ENCODE measurements at places on chromosomes 5 and 9.

GRCh38 chr5:124686239-124687004, 60.0 kb downstream of the ZNF608 start:
- DNase-seq, result no peak

DNA sequence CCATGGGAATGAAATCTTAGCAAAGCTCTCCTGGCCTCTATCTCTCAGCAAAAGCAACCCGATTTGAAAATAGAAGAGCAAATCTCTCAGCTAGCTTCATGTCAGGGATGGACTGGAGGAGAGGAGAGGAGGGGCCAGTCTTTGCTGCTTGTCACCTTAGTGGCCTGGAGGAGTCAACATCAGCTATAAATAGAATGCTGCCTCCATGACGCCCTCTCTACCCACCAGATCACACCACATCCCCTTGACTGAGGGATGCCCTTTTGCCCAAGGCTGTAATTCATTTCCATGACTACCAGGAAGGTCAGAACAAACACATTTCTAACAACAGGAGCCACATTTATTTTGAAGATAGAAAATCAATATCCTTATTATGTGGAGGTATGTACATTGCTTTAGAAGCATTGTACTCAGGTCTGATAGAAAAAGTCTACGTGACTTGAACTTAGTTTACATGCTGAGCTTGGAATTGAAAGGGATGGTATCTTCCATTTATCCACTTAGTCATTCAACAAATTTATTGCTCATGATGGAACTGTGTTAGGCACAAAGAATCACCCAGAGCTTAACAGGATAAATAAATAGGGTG, 92.4 kb upstream of the LIFR start:
- DNase-seq, result no peak

DNA sequence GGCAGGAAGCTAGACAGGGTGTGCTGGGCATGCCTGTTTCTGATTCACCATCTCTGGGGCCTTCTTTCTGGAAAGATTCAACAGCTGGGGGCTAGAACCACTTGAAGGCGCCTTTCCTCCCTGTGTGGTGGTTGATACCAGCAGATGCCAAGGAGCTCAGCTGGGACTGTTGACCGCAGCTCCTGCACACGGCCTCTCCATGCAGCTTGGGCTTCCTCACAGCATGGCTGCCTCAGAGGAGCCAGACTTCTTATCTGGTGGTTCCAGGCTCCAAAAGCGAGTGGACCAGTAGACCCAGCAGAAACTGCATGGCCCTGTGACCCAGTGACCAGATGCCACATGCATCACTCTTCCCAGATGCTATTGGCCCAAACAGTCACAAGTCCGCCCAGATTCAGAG, 74.7 kb upstream of the COL5A1 start:
- DNase-seq, result no peak

- DNase-seq, result no peak
Measured at GRCh38 chr5:149497357-149497756, 53.9 kb downstream of the CSNK1A1 start.

DNA sequence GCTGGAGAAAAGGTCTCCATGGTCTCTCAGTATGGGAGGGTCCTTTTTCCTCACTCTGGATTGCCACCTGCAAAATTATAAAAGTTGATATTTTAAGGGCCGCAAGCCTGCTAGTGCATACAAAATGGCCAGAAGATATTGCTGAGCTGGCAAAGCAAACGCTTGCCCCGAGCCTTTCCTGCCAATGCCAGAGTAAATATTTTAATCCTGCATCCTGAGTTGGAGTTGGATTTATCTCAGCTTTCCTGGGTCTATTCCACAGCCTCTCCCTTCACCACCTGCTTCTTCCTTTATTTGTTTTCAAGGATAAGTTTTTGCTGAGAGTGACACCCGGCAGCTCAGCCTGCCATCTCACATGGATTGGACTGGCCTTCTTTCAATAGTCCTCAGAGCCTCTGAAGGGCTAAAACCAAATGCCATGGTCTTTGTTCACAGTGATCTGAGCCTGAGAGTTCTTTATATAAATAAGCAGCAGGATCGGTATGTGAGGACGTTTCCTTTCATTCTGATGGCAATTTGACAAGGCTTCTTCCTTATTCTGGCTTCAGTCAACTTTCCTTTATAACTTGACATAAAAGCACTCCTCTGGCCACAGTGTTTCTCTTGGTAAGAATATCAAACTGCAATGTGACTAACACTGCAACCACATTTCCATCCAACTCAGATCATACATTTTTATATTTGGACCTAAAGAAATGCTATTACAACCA, 170.1 kb downstream of the ADAMTS12 start:
- no peak for DNase-seq

GRCh38 chr9:106872641-106873040, 9.7 kb downstream of the ZNF462 start:
- DNase-seq, result no peak

- no peak for DNase-seq
Measured at GRCh38 chr9:26605367-26605766, 287.2 kb downstream of the CAAP1 start.

DNA sequence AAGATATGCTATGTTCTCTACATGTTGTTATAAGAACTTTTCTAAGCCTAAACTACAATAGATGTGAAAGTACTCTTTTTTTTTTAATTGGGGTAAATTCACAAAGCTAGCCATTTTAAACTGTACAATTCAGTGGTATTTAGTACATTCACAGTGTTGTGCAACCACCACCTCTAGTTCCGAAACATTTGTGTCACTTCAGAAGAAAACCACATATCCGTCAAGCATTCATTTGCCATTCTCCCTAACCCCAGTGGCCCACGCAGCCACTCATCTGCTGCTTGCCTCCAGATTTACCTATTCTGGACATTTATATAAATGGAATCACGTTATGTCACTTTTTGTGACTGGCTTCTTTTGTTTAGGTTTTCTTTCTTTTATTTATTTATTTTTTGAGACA, 43.1 kb downstream of the SPTAN1 start:
- DNase-seq, result no peak

DNA sequence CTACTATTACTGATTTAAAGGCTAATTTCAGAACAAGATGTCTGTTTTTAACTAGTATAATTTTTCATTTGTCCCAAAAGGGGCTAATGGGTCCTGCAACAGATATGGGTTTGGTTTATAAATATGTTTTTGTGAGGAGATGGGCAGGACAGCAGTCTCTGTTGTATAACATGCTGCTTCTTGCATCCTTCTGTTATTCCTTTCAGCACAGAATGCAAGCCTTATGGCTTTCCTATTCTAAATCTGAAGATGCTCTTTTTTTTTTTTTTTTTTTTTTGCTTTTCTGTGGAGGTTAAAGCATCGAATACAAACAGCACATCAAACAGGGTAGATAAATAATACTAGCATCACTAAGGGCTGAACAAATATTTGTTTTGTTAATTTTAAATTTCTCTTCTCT, 235.7 kb downstream of the EFNA5 start:
- DNase-seq, result no peak

- DNase-seq, result no peak
Measured at GRCh38 chr9:693201-694091, 148.1 kb upstream of the DMRT1 start.

GRCh38 chr5:12743582-12743981, 839.3 kb upstream of the CTNND2 start:
- no peak for DNase-seq

DNA sequence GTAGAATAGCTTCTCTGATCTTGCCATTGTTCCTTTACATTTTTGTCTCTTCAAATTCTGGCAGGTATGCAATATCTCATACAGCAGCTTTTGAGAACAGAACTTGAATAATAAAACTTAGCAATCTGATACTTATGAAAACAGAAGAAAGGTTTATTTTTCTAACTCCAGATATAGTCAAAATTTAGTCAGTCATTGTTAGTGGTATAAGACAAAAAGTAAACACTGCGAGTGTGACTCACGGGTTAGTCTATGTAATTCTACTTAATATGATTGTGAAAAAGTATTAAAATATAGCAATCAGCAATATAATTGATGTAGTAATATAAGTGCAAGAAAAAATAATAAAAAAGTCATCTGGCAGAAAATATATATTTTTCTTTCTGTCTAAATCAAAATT, 910.4 kb downstream of the DNAH5 start:
- no peak for DNase-seq

- no peak for DNase-seq
Measured at GRCh38 chr5:77355751-77356150, 136.4 kb downstream of the WDR41 start.

DNA sequence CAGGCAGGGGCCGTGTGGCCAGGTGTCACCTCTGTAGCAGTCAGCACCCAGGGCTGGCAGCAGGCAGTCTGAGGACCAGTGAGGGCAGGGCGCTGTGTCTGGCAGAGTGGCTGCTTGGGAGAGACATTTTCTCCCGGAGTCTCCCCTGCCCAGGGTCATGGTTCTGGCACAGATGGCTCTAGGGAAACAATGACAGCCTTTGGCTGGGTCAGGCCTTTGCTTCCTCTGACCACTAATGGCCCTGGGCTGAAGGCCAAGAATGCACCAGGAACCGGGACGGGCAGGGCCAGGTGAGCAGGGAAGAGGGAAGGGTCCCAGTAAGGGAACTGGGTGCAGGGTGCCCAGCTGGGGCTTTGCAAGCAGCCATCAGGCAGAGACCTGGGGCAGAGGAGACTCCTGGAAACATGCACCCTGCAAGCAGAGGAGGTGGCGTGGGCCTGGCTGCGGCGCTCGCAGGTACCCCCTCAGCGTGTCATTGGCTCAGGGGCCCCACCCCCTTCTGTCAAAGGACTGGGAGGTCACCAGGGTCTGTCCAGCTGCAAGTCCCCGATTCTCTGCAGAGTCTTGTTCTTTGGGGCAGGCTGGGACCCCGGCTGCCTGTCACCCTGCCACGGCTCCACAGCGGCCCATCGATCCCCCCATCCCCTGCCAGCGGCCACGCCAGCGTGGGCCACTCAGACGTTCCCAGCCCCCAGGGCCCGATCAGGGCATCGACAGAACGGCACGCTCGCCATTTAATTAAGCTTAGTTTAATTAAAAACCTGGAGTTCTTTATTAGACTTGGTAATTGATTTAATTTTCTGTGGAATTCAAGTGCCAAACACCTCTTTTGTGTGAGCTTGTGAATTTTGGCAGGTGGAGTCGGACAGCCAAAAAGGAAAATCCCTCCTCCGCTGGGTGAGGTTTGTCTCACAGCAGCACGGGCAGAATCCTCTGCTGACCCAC, 18.9 kb upstream of the TMEM250 start:
- DNase-seq, result no peak

GRCh38 chr5:134917070-134917815, 12.3 kb downstream of the PCBD2 start:
- no peak for DNase-seq

- no peak for DNase-seq
Measured at GRCh38 chr9:134549336-134549735, 92.3 kb upstream of the COL5A1 start.

DNA sequence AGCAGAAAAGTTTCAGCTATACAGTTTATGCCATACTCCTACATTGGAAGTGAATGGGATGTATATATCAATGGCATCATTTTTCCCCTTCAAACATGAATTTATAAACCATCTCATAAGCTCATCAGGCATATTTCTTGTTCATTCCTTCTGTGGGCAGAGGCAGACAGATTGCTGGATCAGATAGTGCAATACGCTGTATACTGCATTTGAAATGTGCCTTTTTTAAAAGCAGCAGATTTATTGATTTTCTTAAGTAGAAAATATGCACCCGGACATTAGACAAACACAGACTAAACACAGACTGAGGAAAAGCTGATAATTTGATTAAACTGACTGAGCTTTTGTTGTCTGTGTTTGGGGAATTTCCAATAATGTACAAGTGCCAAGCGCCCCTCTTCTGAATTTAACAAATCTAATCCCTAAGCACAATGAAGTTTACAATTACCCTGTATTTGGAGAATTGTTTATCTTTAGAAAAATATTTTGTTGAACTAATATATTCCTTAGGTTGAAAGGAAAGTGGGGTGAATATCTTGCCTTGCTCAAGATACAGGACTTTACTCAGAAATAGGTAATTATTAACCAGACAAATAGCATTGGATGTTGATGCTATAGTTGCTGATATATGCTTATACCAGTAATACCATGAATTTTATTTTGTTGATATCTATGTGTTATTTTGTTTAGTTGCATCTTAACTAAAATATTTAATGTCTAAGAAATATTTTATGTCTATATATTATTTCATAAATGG, 566.6 kb upstream of the MEF2C start:
- no peak for DNase-seq

GRCh38 chr9:35945341-35946018, 12.5 kb downstream of the OR2S2 start:
- peak; percentile 64 for DNase-seq

GRCh38 chr9:14056316-14056861, 257.6 kb downstream of the NFIB start:
- DNase-seq, result no peak

DNA sequence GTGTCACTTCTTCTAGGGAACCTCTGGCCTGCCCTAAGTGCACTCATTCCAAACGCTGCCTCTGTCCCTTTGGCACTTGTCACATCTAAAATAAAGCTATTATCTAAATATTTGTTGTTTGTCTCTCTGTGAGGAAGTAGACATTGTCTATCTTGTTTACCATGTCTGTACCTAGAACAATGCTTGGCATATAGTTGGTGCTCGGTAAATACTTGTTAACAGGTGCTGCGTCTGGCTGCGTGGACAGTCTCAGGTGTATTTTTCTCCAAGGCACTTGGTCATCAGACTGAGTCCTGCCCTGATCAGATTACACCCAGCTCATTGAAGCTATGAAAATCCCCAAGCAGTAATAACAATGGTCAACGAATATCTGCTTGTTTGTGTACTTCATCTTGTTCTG, 174.9 kb upstream of the SMIM23 start:
- DNase-seq, result no peak

GRCh38 chr5:82097-82496, 9.9 kb upstream of the PLEKHG4B start:
- no peak for DNase-seq

- no peak for DNase-seq
Measured at GRCh38 chr9:91992461-91993041, 42.5 kb upstream of the ROR2 start.

GRCh38 chr9:113964495-113965170, 88.5 kb downstream of the ZNF618 start:
- no peak for DNase-seq

GRCh38 chr9:105957830-105958229, 263.5 kb downstream of the TMEM38B start:
- no peak for DNase-seq

- no peak for DNase-seq
Measured at GRCh38 chr5:88929385-88929784, 46.4 kb upstream of the MEF2C start.

DNA sequence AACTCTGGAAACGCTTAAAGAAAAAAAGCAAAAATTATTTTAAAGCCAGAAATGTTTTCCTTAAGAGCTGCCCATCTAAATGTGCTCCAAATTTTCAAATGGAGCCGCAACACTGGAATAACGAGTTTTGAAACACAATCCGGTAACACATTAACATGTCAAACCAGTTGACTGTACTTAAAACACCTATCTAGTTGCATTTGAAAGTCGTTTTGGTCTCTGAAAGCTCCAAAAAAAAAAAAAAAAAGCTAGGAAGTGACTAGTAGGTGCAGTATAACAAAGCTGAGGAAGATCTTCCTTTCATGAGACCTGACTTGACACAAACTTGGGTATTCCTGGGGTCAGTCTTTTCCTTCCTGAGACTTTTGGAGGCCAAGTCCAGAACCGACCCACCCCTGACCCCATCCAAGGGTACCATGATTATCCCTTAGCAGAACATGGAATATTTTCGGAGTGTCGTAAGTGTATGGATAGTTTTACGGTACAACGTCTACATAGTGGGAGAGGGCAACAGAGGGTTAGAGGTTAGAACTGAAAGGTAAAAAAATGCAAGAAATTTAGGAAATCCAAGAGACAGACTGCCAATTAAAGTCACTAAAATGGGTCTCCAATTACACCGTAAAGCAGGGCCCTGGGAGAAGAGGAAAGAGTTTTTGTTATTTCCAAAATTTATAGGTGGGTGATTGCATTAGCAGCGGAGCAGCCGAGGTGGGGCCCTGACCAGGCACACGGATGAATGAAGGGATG, 812 bp downstream of the CETN3 start:
- DNase-seq, result no peak

Data from activated CD4-positive, alpha-beta T cell treated with anti-CD3 and anti-CD28 coated beads, Interleukin-2, Interleukin-4, amounts not matched to agents 100 ng/mL and 50 ng/mL, durations not matched to agents 16 hours and 8 hours (primary cell).